A549 treated with GW870086 at 1 μM for 4 hours (cell line): ENCODE measurements at places on chromosomes 16 and 17. TPM values are rescaled to one million over a fixed set of nuclear protein-coding genes. Genes with fewer than 3 reads are reported as not detected.

The NOG gene
- 0.78 to 1.4 TPM (median 1.1 TPM) in 5 replicates for total RNA-seq

The ANKFN1 gene
- not detected in 5 replicates for total RNA-seq

The SLFN14 gene
- total RNA-seq: not detected in 5 replicates

The GRAPL gene
- total RNA-seq: 0.15 to 0.31 TPM in 2 of 5 replicates, not detected in the others

The KRT33B gene
- not detected in 5 replicates for total RNA-seq

The GPR139 gene
- total RNA-seq: not detected in 5 replicates
